Cerebellar nuclear complex (tissue), 1 donor: ENCODE measurements at places on chromosomes 1 and 21.

DNA sequence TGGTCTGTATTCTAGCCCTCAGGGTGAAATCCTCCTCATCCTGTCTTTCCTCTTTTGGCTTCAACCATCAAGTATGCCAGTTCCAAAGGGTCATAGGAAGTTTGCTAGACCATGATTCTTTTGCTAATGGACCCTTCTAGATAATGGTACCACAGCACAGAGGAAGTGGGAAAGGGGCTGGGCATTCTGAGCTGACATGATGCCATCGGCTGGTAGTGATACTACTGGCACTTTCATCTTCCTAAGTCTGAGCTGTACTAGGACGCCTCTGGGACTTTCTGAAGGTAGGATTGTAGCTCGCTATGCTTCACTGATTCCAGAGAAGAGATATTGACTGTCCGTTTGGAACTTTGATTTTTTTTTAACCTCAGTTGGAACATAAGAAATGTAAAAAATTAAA is 11.4 kb downstream of the FASLG start:
- DNase-seq = no peak

- no peak for DNase-seq
Measured at GRCh38 chr1:235920596-235921375, 54.1 kb upstream of the LYST start.

DNA sequence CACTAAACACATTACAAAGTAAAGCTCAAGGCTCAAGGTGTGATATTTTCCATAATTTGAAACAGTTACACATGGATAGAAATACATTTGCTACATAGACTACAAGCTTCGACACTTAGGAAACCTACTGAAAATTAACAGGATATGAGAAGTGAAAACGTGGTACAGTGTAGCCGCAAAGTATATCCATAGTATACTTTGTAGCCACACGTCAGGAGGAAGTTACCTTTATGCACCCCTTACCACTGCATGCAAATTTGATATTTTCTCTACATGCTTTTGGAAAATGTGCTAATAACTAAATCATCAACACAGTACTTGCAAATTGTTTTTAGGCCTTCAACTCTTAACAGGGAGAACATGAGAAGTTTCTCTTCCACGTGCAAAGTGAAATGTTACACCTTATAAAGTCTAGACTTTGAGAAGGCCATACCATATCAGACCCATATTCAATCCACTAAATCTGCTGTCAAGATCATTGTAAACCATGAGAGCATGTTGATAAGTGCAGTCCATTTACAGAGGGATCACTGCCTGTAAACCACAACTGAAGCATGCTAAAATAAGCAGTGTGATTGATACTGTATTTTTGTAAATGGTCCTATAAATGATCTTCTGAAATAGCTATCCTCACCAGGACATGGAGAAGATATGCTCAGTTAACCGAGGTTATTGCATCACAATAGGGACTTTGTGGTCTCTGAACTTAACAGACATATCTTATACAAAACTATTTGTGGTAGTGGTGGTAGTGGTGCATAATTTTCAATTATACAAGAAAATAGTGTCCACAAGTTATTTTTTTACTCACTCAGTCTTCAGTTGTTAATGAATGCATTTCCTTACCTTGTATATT is 64.7 kb downstream of the VAV3 start:
- DNase-seq = no peak

DNA sequence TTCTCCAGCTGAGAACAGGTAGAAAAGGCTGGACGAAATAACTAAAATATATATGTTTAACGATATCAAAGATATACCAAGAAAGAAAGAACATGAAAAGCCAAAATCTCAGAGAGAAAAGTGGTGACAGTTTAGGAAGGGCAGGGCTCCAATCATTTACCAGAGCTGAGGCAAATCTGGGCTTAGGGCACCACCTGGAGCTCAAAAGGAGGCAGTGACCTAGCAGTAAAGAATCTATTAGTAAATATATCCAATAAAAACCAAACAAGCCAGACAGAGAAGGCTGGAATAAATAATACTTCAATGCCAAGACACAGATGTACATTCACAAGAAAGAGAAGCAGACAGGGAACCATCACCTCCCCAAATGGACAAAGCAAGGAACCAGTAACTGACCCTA is 43.5 kb downstream of the CHIA start:
- DNase-seq = no peak

DNA sequence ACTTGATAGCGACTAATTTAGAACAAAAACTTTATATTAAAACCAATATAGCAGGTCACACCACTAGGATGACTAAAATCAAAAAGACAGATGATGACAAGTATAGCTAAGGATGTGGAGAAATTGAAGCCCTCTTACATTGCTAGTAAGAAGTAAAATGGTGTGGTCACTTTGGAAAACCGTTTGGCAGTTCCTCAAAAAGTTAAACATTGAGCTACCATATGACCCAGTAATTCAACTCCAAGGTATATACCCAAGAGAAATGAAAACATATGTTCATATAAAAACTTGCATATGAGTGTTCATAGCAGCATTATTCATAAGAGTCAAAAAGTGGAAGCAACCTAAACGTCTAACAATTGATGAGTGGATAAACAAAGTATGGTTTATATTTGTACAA is 13.0 kb upstream of the SERINC2 start:
- DNase-seq = no peak

GRCh38 chr21:26534517-26534916 is 38.6 kb downstream of the CYYR1 start:
- DNase-seq = no peak

DNA sequence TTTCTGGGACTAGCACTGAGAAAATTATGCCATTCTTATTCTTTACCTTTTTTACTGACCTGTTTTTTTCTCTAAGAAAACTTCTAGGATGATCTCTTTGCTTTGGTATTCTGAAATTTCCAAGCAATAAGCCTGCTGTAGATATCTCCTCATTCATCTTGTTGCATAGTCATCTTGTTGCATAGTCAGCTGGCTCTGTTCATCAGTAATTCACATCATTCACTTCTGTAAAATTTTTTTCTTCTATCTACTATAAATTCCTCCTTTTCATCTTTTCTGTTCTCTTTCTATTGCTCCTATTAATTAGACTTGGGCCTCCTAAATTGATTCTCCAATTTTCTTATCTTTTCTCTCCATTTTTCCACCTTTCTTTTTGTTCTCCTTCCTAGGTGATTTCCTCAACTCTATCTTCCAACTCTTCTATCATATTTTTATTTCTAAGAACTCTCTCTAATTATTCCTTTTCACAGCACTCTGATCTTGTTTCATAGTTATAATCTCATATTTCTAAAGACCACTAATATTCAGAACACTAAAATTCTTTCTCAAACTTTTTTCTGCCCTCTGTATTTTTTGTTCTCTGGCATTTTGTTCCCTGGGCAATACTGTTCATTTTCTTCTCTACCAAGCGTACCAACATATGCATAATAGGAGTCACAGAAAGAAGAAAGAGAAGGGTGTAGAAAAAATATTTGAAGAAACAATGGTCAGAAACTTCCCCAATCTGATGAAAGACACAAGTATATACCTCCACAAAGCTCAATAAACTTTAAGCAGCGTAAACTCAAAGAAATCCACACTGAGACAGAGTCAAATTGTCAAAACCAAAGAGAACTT is 17.7 kb downstream of the TUT4 start:
- no peak for DNase-seq

DNA sequence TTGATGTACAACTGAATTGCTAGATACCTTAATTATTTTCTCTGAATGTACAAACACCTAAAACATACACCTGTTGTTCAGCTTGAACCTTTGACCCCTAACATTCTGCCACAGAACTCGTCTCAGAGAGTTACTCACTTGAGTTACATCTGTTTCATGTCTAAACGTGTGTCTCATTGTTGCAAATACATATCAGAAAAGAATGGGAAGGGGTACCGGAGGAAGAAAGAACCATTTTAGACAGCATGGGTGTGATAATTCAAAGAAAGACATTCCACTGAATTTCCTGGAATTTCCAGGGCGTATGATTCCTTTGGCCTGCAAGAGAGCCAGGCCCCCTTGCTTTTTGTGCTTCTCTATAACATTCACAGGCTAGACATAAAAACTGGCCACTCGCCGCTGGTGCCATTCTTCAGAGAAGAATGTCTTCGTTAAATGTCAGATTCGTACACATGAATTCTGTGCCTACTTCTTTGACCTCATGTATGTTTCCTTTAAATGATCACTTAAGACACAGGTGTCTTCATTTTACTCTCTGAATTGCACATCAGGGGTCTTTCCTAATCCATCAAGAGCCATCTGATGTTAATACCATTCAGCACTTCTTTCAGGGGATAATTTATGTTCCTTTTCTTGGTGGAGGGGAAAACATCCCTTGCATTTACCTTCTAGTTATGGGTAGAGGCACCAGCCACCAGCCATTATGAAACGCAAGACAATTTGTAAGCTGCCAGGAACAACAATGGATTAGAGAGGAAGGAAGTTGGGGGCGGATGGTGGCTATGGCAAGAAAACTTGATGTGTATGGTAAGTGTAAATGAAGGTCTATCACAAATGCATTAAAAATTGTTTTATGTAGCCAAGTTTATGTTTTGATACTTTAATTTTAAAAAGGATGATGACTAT is 12.7 kb downstream of the ATF3 start:
- DNase-seq = no peak

- DNase-seq = no peak
Measured at GRCh38 chr1:225554216-225554812, 98.6 kb downstream of the ENAH start.

DNA sequence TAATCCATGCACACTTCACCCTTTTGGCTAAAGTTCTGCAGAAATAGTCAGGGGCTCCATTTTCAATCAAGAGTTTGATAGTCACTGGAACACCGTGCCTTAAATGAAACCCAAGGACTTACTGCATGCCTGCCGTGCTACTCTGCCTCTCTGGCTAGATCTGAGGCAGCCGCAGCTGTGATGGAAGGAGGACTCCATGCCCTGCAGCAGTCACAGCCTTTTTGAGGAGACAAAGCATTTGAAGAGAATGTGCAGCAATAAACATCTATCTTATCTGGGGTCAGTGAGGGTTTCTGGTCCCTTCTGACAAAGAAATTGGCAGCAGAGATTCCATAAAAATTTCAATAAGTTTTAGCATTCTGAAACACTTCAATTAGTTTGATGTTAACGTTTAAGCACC is 78.0 kb downstream of the BCAR3 start:
- no peak for DNase-seq

DNA sequence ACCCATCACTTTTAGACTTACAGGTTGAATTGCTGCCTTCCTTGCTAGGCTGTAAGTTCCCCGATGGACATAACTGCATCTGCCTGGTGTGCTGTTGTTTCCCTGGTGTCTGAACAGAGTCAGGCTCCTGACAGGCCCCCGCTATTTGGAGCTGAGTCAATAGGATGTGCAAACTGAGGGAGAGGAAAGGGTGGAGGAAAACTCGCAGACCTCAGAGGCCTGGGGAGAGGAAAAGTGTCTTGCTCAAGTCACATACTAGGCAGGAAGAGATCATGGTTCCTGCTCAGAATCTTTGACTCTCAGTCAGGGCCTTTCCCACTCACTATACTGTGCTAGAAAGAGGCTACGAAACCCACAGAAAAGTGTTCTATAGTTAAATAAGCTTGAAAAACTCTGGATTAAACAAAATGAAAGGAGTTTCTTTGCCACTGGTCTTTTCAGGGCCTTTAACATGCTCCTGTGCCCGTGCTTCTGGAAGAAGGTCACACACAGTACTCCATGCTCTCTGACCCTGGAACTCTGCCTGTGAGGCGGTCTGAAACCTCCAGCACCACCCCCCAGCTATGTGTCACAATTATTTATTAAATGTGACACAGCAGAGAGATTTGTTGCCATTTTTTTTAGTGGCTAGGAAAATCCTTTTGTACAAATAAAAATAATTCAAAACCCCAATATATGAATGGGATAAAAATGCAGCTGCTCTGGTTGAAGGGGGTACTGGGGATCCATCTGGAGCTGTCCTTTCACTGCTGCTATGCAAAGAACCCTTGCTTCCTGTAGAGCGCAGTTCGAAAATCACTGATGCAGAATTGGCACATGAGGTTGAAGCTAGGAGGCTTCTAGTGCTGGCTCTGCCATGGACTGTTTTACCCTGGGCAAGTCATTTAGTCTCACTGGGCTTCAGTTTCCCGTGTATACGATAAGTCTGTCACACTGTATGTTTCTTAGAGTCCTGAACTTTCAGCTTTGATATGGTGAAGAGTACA is 20.1 kb upstream of the CDCP2 start:
- no peak for DNase-seq

DNA sequence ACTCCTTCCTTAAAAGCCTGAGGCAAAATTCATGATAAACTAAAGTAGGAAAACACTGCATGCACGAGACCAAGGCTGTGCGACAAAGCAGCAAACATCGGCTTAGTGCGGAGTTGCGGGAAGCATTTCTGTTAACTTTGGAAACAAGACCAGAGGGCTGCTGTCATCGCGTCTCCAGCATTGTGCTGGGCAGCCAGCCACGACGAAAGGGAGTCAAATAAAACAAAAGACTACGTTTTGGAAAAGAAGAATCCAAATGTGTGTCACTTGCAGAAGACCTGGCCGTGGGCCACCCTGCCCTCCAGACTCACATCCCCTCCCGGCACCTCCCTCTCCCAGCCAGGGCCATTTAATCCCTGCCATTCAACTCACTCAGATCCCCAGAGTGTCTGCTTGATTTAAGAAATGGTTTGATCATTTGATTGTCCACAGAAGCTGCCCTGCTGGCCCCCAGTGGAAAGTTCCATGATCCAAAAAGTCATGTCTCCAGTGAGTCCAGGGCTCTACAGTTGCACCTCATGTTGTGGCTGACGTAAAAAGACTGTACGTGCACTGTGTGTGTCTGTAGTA is 2.4 kb upstream of the KRTAP10-11 start:
- DNase-seq = no peak

DNA sequence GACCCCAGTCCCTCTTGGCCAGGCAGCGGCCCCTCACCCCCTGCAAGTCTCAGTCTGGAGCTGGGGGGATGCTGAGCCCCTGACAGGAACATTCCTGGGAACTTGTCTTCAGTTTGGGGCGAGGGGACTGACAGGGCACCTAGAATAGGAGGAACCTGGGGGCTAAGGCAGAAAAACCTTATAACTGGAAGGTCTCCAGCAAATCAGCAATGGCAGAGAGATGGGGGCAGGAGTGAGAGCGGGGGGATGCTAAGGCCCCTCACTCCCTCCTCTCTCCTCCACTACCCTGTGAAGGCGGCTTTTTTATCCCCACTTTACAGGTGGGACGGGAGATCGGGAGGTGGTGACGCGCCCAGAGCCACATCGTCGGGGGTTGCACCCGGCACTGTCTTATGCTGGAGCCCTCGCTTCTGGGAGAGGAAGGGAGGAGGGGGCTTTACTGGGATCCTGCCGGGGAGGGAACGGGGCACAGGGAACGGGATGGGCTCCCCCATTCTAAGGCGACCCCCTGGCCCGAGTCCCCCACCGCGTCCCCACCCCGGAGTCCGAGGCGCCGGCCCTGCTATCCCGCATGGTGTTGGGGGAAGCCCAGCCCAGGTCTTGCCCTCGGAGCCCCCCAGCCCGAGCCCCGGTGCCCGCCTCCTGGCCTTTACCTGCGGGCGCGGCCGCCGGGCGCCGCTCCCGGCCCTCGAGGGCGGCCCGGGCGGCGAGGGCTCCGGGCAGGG is 456 bp downstream of the COL8A2 start:
- DNase-seq = no peak
